A549 treated with Hydrocortisone at 1 μM for 4 hours (cell line): ENCODE measurements at places on chromosomes 1 and 21. TPM values are rescaled to one million over a fixed set of nuclear protein-coding genes. Genes with fewer than 3 reads are reported as not detected.

The DYNLT4 gene
- total RNA-seq, result 0.32 to 1.0 TPM (median 0.67 TPM) in 5 replicates

The ENAH gene
- total RNA-seq, result 59.0 to 101 TPM (median 73.6 TPM) in 5 replicates

The AJAP1 gene
- total RNA-seq, result not detected in 5 replicates

The CC2D1B gene
- 18.5 to 23.6 TPM (median 20.1 TPM) in 5 replicates for total RNA-seq
